ENCODE measurements at places on chromosomes 7 and 10.

DNA sequence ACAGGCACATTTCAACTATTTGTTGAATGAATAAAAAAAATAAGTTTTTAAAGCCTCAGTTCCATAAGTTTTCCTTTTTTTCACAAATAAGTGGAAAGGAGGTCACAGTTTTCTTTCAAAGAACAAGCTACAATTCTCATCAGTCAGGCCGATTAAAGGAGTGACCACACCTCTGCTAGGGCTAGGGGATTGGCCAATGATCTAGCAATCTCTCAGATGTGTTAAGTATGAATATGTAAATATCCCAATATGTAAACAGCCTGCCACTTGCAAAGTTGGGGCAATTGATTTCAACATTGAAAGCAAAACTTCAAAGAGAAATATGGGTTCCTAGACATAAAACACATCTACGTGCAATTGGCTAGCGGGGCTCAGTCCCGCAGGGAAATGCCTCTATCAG, 614.9 kb downstream of the KCNMA1 start:
- no peak for DNase-seq

GRCh38 chr7:137642472-137642871, 204.3 kb downstream of the DGKI start:
- DNase-seq = no peak

DNA sequence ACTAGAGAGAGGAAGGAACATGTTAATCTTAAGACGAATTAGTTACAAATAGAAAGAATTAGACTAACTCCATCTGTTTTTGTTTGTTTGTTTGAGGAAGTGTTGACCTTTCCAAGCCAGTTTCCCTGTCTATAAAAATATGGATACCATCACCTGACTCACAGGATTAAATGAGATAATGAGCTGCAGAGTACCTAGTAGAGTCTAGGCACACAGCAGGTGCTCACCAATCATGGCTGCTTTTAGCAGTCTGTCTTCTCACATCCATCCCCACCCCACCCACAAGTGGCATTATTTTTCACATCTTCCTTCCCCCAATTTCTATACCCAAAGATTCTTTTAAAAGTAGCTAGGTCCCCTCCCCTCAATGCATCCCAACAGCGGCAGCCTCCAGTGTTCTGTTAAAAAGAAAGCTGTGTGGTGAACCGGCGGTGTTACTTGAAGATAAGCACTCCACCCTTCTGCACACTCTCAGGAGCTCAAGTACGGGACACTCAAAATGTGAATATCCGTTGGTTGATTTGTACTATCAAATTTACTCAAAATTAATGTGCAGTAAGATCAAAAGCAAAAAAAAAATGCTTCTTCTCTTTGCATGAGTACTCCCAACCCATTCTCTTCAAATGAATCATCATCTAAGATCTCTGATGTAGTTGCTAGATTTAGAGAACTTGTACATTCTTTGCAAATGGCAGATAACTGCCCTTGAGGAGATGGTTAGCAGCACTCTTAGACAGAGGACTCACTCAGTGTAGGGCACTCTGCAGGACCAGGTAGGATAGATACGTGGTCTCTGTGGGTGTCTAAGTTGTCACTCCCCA, 145.4 kb upstream of the ASAH2 start:
- no peak for DNase-seq

DNA sequence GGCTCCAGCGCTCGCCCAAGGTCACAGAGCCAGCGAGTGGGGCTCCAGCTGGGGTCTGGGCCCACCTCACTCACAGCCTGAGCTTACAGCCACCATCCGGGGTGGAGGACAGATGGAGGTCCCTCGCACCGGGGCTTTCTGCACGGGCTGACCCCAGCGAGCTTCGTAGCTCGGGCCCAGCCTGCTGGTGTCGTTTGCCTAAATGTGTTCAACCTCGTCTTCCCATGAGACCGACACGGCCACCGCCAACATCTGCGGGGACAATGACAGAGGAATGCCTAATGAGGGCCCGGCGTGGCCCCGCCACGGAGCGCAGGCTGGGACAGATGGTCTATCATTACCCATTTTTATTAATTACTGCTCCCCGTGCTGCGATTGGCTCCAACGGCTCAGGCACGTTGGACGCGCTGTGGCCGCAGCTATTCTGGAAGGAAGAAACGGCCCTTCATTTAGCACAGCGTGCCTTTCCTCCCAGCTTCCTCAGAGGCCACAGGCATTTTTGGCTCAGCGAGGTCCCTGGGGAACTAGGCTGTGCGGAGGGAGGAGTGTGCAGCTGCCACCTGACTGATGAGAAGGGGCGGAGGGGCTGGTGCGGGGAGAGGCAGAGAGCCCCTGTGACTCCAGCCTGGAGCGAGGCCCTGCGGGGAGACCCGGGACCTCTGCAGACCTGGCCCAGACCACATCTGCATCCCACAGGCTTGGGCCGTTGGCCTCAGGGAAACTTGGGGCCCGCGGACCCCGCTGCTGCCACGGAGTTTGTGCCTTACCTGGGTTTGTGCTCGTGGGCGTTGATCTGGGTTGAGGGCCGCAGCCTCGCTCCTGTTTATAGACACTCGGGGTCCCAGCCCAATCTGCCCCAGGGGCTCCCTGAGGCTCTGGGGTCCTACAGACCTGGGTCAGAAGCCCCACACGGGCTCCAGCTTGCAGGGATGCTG, 22.9 kb upstream of the ELFN1 start:
- no peak for DNase-seq

- DNase-seq = no peak
Observed at GRCh38 chr7:137755846-137756651, 90.7 kb downstream of the DGKI start.

DNA sequence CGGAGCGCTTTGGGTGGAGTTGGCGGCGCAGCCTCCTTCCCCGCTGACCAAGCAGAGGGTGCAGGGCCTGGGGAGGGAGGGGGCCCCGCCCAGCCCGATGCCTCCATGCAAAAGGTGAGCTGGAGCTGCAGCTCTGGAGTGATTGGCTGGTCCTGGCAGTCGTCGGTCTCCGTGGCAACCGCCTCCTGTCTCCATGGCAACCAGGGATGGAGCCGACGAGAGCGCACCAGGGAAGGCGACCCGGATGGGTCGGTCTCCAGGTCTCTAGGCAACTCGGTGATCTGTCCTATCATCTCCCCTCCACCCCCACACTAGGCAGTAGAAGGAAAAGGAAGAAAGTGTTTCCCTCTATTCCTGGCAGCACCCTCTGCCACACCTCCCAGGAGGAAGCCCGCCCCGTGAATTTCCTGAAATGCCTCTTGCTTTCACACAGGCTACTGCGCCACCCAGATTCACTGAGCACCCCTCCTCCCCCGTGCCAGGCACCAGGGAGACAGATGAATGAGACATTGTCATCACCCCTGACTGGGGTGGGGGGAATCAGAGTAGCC, 647 bp upstream of the NACAD start:
- no peak for DNase-seq

- DNase-seq = no peak
Observed at GRCh38 chr7:34445653-34446052, 212.4 kb upstream of the NPSR1 start.

DNA sequence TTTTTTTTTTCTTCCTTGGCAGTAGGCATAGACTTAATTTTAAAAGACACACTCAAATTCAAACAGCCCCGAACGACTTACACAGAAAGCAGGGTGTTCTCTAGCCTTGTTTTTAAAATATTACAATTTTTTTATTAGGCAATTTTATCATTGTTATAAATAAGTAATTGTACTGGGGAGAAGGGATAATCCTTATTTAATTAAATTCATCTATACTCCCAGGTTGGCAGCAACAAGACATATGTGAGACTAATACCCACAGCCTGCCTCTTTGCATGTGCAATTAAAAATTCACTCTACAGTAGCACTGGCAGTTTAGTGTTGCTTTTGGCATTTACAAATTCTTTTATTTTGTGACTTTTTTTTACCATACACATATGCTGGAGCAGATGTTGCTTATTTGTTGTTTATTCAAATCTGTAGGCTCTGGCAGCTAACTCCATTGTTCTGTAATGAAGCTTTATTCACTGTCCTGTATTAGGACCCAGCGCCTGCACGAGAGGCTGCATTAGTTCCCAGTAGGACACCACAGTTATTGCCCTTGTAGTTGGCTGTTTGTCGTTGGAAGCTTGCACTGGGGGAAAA, 84.9 kb upstream of the PPP1R17 start:
- DNase-seq = no peak

DNA sequence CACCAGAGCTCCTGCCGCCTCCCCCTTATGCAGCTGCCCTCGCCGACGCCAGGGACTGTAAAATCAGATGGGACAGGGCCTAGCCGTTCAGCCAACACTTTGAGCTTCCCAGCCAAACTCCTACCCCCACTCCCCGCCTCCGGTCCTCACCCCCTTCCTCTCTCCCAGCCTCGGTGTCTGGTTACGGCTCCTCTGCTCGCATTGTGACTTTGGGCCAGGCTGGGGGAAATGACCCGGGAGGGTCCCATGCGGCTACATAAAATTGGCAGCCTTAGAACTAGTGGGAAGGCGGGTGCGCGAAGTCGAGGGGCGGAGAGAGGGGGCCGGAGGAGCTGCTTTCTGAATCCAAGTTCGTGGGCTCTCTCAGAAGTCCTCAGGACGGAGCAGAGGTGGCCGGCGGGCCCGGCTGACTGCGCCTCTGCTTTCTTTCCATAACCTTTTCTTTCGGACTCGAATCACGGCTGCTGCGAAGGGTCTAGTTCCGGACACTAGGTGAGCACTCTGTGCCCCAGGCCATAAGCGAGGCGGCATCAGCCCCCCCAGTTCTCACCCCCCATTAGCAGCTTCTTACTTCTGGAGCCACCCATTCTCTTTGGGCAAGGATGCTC, at the start of gene KAZALD1:
Gene KAZALD1, plus strand, starts transcription at position 366 of the 608 bp plus-strand sequence. CDS start 604 bp downstream, outside the sequence.
- no peak for DNase-seq

- no peak for DNase-seq
Observed at GRCh38 chr7:44348300-44348699, 22.9 kb upstream of the CAMK2B start.

DNA sequence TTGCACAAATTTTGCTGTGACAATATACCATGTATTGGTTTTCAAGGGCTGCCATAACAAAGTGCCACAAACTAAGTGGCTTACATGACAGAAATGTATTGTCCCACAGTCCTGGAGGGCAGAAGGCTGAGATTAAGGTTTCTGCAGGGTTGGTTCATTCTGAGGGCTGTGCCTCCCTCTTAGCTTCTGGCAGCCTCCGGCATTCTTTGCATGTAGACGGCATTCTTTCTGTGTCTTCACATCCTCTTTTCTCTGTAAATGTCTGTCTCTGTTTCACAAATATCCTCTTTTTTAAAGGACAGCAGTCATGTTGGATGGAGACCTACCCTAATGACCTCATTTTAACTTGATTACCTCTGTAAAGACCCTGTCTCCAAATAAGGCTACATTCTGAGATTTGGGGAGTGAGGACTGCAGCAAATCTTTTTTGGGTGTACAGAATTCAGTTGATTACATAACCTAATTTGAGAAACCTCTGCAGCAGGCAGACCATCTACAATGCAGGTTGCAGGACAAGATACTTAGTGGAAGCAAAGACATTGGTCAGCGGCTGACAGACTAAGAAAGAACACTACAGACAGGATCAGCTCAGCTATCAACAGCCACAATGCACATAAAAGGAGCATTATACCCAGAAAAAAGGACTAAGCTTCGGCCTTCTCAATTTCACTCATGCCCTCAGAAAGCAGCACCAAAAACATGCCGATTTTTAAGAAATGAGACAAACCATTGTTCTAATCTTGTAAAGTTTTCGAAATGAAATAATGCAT, 84.6 kb upstream of the FAM3C start:
- DNase-seq = no peak

GRCh38 chr10:121265360-121266123, 332.7 kb downstream of the FGFR2 start:
- DNase-seq = no peak

DNA sequence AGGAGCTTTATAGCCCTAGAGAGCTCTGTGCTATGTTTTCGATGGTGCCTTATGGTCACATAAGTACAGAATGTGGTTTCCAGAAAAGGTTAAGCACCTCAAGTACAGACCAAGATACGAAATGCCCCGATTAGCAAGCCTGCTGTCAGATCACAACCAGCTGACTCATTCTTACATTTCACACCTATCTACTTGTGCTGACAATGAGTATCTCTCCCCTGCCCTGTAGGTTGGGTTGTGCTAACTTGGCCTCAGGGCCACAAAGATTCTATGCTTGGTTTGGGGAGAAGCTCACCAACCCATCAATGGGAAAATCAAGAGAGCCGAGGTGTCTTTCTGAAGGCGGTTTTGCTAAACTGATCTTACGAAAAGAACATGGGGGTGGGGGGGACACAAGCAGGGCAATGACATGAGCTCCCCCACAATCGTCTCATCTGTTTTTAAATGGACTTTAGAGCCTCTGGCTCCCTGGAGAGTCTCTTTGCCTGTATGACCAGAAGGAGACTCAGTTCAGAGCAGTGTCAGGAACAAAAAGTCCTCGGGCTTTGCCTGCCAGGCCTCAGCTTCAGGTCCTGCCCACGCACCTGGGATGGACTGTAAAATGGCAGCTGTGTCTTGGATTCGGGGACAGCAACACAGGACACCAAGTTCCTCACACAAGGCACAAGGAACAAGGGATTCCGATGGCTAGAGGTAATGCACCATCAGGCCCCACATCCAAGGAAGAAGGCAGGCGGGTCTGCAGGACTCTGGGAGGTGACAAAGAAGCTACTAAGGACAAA, 55.1 kb downstream of the FAM53B start:
- no peak for DNase-seq

DNA sequence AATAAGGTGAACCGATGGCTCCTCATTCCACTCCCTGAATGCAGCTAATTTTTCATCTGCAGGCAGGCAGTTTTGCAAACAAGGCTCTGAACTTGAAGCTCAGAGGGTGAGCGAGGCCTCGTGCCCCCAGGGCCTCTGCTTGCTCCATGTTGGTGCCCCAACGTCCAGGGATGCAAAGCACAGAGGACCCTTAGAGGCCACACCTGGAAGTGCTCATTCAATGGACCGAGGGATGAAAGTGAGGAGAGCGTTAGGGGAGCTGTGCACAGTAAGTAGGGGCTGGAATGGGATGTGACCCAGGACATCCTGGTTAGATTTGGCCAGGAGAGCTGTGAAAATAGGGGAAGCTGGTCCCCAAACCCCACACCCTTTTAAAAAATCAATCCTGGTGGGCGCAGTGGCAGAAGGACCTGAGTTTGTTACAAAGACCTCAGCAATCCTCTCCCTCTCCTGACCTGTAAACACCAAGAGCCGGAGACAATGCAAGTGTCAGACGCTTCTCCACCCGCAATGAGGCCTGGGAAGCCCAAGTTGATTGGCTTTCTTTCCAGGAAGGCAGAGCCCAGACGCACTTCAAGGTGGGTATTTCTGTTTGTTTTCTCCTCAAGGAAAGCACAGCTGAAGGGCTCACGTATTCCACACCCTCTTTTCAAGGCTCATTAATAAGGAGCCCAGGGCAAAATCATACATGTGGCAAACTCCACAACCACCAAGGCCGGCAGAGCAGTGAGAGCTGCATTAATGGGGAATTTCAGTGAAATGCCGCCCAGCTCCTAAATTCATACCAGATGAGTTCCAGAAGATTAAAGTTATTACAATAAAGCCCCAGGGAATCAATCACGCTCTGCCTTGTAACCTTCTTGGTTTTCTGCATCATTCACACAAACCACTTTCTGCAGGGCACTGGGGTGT, 14.1 kb upstream of the CXCL12 start:
- no peak for DNase-seq

- DNase-seq = no peak
Observed at GRCh38 chr10:69348816-69349541, 67.7 kb downstream of the TACR2 start.

GRCh38 chr10:47057471-47057870, 146.2 kb downstream of the PTPN20 start:
- DNase-seq = no peak

DNA sequence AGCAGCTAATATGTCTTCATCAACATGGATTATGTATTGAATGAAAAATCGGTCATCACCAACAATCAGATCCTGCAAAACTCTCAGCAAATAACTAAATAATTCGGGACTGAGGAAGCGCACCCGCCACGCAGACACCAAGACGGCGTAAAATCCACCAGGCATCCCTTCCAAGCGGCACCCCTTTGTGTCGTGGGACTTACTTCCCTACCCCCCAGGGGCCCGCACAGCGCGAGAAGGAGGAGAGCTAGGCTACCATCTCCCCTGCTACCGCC, 721 bp downstream of the ARL3 start:
- no peak for DNase-seq
